ENCODE measurements at places on chromosomes 16 and 17. TPM values are rescaled to one million over a fixed set of nuclear protein-coding genes. Genes with fewer than 3 reads are reported as not detected.

DNA sequence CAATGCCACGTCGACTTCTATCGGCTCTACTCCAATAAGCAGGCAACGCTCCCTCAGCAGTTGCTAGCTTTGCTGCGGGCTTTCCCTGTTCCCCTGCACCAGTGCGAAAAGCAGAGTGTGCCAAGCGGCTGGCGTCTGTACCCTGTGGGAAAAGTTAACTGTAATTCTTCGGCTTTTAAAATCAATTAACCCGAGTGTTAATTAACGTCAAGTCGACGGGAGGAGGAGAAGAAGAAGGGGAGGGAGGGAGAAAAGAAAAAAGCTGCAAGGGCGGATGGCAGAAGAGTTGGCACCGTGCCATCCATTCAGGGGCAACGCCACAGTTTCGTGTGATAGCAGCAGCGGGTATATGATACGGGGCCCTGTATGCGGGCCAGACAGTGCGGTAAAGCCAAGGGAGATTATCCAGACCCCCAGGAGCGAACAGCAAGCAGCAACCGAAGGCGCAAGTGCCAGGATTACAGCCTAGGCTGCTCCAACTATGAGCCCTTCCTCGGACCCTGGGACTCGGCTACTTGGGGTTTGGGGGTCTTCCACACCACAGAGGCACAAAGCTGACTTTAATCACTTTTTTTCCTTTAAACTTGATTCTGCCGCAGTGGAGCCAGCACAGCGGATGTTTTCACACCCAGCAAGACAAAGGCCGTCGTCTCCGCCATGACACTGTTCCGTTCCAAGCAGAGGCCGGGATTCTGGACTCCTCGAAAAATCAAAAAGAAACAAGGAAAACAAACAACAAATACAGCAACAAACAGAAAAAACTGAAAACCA, 253.8 kb upstream of the PMFBP1 start:
- no peak for DNase-seq

- DNase-seq, result peak; percentile 94
Measured at GRCh38 chr17:39687546-39688474, at the start of gene PGAP3. Gene PGAP3, minus strand, starts transcription at chr17:39688057. Its CDS starts 43 bp downstream, at chr17:39688014.

DNA sequence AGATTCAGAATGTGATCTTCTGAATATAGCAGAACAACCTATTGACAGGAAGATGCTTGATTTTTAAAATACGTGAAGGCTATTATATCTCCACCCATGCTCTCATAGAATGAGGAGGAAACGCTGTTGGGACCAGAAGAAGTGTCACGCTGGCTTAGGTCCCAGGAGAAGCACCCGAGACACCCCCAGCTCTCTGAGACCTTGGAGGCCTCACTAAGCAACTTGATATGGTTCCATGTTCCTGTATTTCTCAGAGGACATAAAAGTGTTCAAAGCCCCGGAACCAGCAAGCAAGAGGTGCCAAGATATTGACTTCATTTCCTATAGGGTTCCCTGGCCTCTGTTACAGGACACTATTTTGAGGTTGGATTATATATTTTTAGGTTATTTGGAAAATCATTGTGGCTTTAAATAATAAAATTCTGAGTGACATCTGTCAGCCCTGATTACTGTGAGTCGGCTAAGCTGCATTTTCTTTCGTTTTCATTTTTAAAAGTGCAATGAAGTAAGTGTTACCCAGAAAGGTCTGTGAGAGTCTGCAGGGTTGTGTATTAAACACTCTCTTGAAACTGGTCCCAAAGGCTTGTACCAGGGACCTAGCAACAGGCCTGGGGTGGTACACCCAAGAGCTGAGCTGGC, 400.0 kb downstream of the SOX9 start:
- no peak for DNase-seq

PPP1R1B gene
- polyA plus RNA-seq, result 13.5 TPM

DNA sequence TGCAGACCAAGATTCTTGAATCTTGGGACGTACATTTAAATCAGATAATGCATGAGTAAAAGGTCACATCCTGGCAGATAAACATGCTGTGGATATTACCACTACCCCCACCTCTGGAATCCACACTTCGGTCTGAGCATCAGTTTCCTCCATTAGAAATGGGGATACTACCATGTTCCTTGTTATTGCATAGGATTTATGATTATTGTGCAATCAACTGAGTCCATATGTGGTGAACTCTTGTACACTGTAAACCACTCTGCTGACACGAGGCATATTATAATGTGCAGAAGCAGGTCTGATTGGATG, 108.7 kb downstream of the VAT1L start:
- DNase-seq, result no peak

IL4R gene
- polyA plus RNA-seq, result 7.5 TPM

TMC8 gene
- 8.0 TPM for polyA plus RNA-seq

DNA sequence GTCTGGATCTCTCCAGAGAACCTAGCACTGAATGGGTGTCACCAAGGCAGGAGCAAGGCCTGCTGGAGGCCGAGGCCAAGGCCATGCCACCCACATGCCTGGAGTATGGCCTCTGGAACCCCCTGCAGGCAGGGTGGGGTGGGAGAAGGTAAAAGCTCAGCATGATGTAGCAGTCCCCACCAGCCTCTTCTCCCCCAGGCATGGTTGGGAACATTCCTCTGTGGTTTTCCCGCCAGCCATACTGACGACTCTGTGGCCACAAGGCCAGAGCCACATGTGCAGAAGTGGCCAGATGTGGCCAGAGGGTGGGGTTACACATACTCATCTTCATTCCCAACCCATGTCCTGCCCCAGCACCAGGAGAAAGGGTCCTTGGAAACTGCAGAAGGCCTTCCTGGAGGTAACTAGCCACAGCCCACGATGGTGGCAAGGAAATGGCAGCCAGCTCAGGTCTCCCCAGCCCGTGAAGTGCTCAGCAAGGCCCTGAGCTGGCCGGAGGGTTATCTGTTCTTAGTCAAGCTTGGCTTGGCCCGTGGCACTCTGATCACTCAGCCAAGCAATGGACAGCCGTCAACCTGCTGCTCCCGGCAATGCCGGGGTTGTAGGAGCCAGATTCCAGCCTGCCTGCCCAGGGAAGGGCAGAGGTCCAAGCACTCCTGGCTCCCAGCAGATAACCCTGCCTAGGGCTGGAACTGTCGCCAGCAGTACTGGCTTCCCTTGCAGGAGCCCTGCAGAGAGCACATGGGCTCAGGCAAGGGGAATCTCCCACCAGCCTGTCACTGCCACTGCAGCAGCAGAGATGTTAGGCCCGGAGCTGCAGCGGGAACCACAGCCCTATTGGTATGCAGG, 26.1 kb downstream of the HDAC5 start:
- peak; percentile 67 for DNase-seq

- no peak for DNase-seq
Measured at GRCh38 chr17:2259769-2260536, 43.6 kb downstream of the SMG6 start.

DNA sequence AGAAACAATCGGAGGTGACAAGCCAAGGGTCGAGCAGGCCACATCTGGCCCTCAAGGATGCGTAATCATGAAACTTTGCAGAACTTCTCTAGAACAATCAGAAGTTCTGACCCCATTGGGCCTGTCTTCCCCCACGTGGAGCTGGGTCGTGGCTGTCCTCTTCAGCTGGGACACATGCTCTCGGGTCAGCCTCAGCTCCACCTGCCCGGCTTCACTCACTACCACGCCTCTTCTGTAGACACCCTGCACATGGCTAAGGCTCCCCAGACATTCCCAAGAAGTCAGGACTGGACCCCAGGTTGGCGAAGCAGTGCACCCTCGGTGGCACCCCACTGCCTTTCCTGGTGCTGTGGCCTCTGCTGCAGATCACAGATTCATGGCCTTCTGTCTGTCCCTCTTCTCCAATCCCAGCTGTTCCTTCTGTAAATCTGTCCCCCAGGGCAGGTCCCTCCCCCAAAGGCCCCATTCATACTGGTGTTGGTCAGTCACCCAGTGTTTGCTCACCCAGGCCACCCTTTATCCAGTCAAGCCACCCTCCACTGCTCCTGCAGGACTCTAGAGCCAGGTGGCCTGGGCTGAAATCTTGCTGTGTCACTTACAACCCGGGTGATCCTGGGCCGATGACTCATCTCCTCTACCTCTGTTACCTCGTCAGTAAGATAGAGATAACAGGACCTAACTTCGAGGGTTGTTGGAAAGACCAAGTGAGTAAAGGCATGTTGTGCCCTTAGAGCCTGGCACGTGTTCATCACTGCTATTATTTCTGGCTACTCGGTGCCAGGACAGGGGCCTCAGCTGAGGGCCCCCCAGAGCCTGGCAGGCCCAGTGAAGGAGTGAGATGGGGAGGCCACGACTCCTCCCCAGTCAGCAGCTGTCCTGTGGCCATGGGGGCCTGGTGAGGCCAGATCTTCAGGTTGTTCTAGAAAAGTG, 1.4 kb upstream of the SLC5A11 start:
- no peak for DNase-seq

DNA sequence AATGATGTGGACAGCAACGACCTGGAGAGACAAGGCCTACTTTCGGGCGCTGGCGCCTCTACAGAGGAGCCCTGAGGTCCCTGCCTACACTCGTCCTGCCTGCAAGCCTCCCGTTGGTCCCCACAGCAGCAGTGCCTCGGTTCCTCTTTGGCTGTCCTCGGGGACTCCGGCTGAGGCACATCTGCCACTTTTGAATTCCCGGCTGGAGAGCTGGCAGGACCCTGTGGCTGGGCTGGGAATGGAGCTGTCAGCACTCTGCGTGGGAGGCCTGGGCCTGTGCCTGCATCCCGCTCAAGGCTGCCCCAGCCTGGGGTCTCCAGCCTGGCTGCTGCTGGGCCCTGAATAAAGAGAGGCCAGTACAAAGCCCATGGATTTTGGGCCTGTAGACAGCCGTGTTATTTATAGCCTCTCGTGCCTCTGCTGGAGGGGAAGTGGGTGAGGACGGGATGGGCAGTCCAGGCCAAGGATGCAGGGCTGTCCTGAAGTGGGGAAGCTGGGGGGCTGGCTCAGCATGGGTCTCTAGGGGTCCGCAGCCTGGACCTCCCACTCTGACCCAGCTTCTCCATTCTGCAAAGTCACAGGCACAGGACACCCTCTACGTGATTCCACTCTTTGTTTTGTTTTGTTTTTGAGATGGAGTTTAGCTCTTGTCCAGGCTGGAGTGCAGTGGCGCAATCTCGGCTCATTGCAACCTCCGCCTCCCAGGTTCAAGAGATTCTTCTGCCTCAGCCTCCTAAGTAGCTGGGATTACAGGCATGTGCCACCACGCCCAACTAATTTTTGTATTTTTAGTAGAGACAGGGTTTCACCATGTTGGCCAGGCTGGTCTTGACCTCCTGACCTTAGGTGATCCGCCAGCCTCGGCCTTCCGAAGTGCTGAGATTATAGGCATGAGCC, 10.6 kb upstream of the SPNS2 start:
- DNase-seq, result no peak

GRCh38 chr17:82931699-82932517, 92.1 kb upstream of the ZNF750 start:
- peak; percentile 89 for DNase-seq

SPAG7 gene
- polyA plus RNA-seq, result 109 TPM

- no peak for DNase-seq
Measured at GRCh38 chr16:55275869-55276268, 48.1 kb upstream of the IRX6 start.

DNA sequence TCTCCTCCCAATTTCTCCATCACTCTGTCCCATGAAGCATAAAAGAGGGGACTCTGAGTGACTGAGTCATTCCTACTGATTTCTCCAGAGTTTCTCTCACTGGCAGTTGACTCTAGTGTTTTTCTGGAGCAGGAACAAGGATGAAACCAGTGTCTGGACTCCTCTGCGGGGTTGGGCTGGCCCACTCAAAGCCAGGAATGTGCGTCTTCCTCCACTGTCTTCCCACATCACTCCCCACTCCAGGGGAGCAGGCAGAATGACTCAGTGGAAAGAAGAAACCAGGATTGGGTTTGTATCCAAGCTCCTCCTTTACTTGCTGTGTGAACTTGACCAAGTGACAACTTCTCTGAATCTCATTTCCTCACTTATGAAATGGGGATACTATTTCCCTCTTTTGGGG, 497.5 kb upstream of the SALL1 start:
- DNase-seq, result no peak

SLC6A2 gene
- polyA plus RNA-seq, result not detected

HOXB7 gene
- 22.4 TPM for polyA plus RNA-seq

GRCh38 chr17:31241116-31241515, 55.9 kb downstream of the OMG start:
- DNase-seq, result no peak

OR1A1 gene
- polyA plus RNA-seq, result not detected

DNA sequence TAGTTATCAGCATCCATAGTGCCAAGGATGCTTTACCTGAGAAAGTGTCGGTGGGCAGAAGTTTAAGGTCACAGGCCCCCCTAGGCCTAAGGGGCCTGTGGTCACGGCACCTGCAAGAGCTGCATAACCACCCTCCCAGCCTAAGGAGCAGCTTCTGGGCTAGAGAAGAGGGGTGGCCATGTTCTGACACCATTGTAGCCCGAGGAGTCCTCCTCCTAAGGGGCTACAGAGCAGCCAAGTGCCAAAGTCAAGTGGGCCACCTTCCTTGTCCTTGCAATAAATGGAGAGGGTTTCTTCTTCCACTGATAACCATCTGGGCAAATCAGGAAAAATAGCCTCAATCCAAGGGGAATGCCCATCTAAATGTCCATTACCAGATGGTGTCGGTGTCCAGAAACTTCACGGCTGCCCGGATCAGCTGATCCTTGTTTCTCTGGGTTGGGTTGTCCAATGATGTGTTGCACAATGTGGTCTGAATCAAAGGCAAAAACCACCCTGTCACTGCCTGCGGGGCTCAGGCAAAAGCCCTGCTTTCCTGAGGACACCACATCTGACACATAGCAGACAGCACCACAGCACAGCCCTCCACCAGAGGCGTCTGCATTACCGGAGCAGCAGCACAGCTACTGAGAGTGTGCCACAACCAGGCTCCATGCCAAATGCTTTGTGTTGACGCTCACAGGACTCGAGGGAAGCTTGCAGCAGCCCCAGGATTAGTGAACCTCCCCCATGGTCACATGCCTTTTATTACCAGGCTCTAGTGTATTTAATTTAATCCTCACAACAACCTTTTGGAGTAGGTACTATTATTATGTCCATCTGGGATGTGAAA, 12.8 kb downstream of the ATPAF2 start:
- DNase-seq, result no peak

GRCh38 chr16:57627184-57627871, 1.1 kb upstream of the ADGRG1 start:
- no peak for DNase-seq

MYCBPAP gene
- 1.0 TPM for polyA plus RNA-seq

GRCh38 chr16:85123891-85124635, 11.8 kb upstream of the CIBAR2 start:
- peak; percentile 90 for DNase-seq

- DNase-seq, result no peak
Measured at GRCh38 chr17:78715000-78715771, 66.9 kb downstream of the CYTH1 start.

GRCh38 chr17:74682471-74683190, 30.1 kb downstream of the CD300LF start:
- DNase-seq, result no peak

NPIPA5 gene
- 3.8 TPM for polyA plus RNA-seq

TRIM72 gene
- polyA plus RNA-seq, result 0.05 TPM

DNA sequence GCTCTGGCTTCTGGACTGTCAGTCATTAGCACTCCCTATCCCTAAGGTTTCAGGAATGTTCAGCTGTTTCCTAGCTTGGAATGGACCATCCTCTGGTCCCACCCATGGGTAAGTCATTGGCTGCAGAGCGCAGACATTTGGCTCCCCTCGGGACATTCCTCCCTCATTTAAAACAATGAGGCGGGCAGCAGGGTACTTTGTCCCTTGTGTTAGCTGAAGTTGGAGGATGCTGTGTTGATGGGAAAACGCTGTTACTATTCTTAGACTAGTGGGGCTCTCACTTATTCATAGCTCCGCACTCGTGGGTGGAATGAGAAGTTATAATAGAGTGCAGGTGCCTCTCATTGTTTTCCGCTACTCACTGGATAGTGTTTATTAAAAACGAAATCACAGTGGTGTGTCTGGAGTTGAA, 673.8 kb downstream of the WWOX start:
- DNase-seq, result no peak

Measured in aorta (tissue), 5 donors.